Left ventricle myocardium inferior (tissue), 1 donor: ENCODE measurements at places on chromosomes 3 and 15. TPM values are rescaled to one million over a fixed set of nuclear protein-coding genes. Genes with fewer than 3 reads are reported as not detected.

DNA sequence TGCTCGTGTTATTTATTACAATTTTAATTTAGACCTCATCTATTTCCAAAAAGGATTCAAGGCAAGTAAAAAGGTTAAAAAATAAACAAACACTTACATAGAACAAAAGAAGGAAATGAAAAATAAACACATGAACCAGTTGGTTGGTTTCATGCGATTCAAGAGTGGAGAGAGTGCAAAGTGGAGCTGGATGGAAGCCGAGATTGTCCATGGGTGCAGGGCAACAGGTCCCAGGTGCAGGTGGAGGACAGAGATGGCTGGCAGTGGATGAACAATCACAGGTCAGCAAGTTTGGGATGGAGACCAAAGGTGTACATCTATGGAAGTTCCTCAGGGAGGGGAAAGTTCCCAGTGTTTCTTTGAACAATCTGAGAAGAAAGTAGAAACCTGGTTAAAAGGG lies 11.6 kb upstream of the SEMA5B start:
- DNase-seq: no peak

- no peak for DNase-seq
Observed at GRCh38 chr3:63709576-63709975, 57.1 kb downstream of the SNTN start.

DNA sequence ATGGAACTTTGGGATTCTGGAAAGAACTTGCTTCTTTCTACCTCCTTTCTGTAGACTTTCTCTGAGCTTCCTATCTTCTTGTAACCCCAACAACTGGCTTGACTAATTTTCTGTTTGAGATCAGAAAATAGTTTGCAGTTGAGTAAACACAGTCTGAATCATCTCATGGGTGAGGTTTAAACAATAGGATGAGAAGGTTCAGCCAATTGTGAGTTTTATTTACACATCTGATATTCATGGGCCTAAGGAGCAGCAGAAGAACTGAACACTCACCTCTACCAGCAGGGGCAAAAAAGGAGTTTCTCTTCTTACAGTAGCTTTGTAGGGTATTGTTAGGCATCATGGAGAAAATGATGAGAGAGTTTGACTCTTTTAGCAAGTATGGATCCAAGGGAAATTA lies 54.2 kb downstream of the DTWD1 start:
- no peak for DNase-seq

- peak; percentile 66 for DNase-seq
Observed at GRCh38 chr3:122680475-122681283, at the start of gene PARP14. Gene PARP14 (plus strand): TSS chr3:122680839. CDS start chr3:122680884, 45 bp downstream.

- DNase-seq: no peak
Observed at GRCh38 chr3:133367956-133368355, 31.9 kb upstream of the BFSP2 start.

GRCh38 chr3:127803619-127804018 lies 18.7 kb downstream of the MGLL start:
- DNase-seq: no peak

GRCh38 chr15:44188795-44189194 lies 6.3 kb downstream of the FRMD5 start:
- no peak for DNase-seq

- no peak for DNase-seq
Observed at GRCh38 chr15:70584838-70585706, 178.3 kb downstream of the UACA start.

The PLA2G4D gene
- total RNA-seq: not detected

The RPP25 gene
- total RNA-seq: 2.4 TPM

The KY gene
- total RNA-seq: 12.1 TPM

The CHST13 gene
- total RNA-seq: 0.11 TPM

The CADM2 gene
- 4.3 TPM for total RNA-seq
